ENCODE measurements at places on chromosomes 6 and 20.

- no peak for DNase-seq
Measured at GRCh38 chr20:20571068-20571780, 141.2 kb downstream of the RALGAPA2 start.

- DNase-seq, result no peak
Measured at GRCh38 chr6:45801471-45802289, 214.0 kb downstream of the CLIC5 start.

DNA sequence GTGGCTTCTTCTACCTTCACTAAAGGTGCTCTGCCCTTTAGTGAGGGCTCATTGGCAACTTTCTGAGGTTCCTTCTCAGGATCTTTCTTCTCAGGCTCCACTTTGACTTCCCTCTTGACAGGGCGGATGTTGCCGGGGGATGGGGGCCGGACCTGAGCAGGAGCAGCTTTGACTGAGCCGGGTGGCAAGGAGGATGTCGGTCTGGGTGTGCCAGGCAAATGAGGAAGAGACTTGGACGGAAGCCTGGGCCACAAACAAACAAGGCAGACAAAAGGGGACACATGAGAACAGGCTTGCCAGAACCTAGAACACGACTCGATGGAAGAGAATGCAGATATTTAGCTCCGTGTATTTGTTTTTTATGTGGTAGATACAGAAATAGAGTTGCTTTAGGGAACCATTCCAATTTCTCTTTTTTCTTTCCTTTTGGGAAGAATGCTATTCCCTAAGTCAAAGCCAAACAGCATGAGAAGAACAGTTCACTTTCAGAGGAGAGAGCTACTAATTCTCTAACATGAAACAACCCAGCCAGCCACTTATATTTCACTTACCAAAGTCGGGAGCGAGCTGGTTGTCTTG is 76.2 kb upstream of the BCLAF1 start:
- DNase-seq, result no peak

DNA sequence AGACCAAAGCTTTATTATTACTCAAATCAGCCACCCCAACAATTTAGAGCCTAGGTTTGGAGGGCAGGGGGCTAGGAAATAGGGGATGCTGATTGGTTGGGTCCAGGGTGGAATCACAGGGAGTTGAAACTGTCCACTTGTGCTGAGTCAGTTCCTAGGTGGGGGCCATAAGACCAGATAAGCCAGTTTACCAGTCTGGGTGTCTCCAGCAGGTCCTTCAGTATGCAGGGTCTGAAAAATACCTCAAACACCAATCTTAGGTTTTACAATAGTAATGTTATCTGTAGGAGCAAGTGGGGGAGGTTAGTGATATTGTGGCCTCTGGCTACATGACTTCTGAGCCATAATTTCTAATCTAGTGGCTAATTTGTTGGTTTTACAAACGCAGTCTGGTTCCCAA is 63.2 kb downstream of the UBR2 start:
- DNase-seq, result no peak

DNA sequence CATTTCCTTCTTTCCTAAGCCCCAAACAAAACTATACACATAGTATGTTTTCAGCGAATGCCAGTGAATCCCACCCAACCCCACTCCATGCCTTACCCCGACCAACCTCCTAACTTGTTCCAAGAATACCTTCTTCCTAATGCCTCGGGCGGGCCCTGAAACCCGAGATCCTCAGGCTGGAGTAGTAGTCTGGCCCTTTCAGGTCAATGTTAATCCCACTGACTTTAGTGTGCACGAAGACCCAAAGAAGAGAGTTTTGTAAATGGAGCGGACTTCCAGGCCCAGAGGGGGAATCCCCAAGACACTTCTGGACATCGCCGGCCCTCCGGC is 394 bp downstream of the YIPF3 start:
- DNase-seq, result no peak

DNA sequence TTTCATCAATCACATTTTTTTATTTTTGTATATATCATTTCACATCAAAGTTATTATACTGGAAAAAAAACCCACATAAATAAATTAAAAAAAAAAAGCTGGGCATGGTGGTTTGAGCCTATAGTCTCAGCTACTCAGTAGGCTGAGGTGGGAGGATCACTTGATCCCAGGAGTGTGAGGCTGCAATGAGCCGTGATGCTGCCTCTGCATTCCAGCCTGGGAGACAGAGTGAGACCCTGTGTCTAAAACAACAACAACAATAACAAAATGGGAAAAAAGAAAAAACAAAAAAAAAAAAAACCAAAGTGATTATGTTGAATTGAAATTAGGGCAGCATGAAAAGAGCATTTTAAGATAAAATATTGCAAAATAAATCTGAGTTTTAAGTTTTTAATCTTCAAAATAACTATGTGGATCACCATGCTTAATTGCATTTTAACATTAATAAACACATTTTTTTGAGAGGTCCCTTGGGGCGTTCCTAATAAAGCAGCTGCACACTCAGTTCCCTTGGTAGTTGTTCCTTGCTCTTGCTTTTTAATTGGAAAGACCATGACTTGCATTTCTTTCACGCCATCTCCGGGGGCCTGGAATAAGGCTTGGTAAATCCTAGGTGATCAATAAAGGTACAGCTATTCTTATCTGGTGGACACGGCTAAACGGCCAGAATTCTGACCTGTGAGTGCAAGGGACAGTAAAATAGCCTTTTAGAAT is 15.1 kb downstream of the NOX3 start:
- DNase-seq, result no peak

- DNase-seq, result no peak
Measured at GRCh38 chr6:33279971-33280511, 3.1 kb downstream of the B3GALT4 start.

GRCh38 chr6:70889270-70889669 is 67.6 kb downstream of the B3GAT2 start:
- DNase-seq, result no peak

DNA sequence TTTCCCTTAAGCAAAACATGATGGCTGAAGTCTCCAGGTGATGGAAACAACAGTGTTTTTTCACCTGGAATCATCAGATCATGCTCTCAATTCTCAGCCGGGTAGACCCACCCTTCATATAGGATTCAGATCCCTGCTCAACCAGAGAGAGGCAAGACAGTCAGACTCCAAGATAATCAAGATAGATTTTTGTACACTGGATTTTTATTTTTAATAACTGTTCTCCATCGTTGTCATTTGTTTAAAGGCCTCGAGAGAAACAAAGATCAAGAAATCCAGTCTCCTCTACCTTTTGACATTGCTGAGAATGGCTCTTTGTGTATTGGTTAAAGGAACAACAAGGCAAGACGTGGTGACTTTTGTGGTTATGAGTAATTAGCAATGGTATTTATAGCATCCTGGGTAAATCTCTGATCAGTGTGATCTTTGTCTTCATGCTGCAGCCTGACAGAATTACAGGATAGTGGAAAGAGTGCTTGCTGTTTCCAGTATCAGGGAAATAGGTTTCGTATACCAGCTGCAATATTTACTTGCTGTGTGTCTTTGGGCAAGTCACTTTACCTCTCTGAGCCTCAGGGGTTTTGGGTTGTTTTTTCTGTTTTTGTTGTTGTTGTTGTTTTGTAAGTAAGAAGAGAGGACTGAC is 29.9 kb downstream of the ID4 start:
- DNase-seq, result no peak

DNA sequence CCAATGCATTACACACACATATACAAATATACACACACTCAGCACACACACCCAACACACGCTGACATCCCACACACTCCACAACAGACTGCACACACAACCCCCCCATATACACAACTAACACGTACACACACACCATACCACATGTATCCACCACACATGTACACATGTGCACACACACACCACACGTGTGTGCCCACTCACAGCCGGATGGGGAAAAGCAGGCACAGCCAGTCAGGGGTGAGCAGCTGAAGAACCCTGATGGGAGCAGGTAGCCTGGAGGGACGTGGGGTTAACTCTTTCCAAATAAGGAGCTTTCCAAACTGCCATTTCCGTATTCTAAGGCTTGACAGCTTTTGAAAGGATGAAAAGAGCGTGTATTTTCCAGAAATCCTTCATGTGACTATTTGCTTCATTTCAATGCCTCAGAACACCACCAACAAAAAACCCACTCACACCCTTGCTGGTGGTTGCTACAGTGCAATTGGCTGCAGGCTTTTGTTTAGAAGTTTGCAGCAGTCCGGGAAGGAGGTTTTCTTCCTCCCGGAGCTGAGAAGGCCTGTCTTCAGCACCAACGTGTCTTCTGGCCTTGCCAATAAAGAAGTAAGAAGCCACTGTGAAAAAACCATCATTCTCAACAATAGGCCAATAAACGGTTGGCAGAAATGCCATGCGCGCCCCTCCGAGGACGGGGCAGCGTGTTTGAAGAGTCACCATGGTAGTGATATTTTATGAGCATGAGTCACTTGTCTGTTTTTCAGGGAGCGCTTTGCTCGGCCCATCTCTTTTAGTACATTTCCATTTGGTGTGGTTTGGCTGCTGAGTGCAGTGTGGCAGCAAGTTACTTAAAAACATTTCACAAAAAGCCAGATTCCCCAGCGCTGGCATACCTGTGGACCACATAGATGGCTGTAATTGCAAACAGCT is 131.3 kb upstream of the GMDS start:
- no peak for DNase-seq

DNA sequence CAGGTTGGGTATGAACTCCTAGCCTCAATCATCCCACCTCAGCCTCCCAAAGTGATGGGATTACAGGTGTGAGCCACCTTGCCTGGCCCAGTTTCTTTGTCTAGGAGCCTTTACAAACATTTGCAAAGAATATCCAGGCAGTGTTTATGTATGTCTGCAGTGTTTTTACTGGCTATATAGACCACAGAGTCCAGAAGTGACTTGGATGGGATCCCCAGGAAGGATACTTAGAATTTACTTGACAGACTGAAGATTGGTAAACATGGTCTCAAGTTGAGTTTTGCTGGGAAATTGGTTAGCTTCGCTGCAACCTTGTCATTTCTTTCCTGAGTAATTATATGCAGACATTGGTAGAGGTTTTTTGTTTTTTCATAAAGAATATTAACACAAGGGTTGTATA is 23.8 kb downstream of the JARID2 start:
- no peak for DNase-seq

DNA sequence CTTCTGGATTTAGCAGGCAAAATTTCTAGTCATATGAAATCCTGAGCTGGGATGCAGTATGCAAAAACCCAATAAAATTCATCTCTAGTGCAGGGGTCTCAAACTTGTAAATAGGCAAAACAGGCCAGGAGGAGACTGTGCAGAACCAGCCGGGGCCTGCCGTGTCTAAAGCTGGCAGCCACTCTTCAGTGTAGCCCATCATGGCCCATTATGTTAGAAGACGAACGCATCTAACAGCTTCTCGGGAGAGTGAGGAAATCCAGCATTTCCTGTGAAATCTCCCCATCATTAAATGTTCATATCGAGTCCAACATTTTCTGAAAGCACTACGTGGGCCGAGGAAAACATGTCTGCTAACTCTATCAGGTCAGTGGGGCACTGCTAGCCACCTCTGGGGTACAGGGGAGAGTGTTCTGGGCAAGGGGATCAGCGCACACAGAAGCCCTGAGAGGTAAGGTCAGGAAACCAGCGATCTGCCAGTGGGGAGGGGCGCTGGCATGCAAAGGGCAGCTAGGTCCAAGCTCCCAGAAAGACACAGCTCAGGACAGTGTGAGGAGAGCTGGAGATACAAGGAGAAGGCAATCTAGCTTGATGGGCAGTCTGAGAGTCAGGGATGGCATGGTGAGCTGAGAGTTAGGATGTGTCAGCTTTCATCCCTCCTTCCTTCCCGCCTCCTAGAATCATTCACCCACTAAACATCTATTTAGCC is 144.2 kb downstream of the PREX1 start:
- no peak for DNase-seq

GRCh38 chr20:11186301-11187008 is 512.7 kb upstream of the JAG1 start:
- no peak for DNase-seq

- DNase-seq, result no peak
Measured at GRCh38 chr20:62845416-62846160, 16.0 kb downstream of the TCFL5 start.
